Lung (tissue), 17 donors: ENCODE measurements at places on chromosomes 5 and 9.

- no peak for DNase-seq
Measured at GRCh38 chr9:115234094-115234493, 116.1 kb upstream of the TNC start.

GRCh38 chr9:72826996-72827949, 125.6 kb downstream of the ALDH1A1 start:
- DNase-seq = peak; percentile 26

- no peak for DNase-seq
Measured at GRCh38 chr9:94173632-94174031, 85.5 kb upstream of the ZNF169 start.

DNA sequence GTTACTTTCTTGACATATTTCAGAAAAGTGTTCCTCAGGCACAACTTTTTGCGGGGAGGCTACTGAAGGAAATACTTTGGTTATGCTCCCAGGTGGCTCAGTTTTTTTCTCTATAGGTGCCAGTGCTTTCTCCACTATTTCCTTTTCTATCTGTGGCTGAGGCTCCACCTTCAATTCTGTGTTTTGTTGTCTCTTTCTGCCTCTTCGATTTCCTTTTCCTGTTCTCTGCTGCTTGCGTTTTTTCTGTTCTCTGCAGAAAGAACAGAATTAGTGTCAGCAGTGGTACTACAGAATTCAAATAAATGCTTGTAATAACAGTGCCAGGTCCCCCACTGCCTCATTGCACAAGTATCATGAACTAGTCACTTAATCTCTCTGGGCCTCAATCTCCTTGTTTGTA, 7.0 kb downstream of the HEMGN start:
- no peak for DNase-seq

DNA sequence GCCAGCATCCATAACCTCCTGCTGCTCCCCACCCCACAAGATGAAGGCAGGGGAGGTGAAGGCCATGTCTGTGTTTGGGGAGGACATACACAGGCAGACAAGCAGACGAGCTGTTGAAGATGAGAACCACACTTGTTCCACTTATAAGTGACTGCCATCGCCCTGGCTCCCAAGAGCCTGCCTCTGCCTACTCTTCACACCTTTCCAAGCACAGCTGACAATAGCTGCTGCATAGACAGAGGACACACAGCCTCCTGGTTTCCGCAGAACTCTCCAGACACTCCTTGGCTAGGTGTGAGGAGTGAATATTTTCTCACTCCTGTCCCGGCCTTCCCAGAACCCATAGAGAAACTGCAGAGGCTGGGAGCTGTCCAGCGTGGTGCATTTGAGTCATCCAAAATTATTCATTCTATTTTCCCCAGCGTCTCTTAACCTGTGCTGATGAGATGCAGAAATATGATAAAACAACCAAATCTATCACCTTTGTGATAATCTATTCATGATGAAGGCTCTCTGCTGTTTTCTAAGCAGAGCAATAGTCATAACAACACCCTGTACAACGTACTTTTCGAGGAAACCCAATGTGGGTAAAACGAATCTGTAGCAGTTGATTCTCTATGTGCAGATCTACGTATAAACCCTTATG, 24.7 kb downstream of the KLF9 start:
- peak; percentile 92 for DNase-seq

- no peak for DNase-seq
Measured at GRCh38 chr5:38453506-38453905, 102.9 kb downstream of the LIFR start.

- no peak for DNase-seq
Measured at GRCh38 chr9:129471201-129472019, 149.5 kb downstream of the C9orf50 start.

GRCh38 chr5:160348080-160348479, 22.3 kb downstream of the C1QTNF2 start:
- DNase-seq = no peak

DNA sequence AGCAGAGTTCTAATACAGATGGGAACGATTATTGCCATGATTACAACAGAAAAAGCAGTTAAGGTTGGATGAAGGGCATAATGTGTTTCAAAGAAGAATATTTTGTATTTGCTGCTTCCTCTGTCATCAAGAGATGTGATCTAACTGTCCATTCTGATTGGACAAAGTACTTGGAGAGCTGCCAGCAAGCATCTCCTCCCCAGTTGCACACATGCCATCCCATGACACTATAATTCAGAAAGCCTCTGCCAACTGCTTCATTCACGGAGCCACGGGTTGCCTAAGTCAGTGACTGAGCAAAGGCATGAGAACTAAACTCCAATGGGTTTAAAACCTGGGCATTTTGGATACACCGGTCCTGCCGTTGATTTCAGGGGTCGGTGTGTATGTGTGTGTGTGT, 253.8 kb downstream of the CRB2 start:
- DNase-seq = no peak

- no peak for DNase-seq
Measured at GRCh38 chr5:6461793-6462650, 13.4 kb downstream of the UBE2QL1 start.

- peak; percentile 69 for DNase-seq
Measured at GRCh38 chr9:114366334-114367128, 21.3 kb downstream of the AKNA start.

- no peak for DNase-seq
Measured at GRCh38 chr5:68593211-68593671, 377.7 kb downstream of the PIK3R1 start.

- no peak for DNase-seq
Measured at GRCh38 chr5:164346785-164347630, 841.6 kb downstream of the MAT2B start.

GRCh38 chr5:138353560-138354080, 1.1 kb downstream of the KDM3B start:
- DNase-seq = peak; percentile 85

GRCh38 chr5:180688330-180689070, 39.1 kb upstream of the FLT4 start:
- no peak for DNase-seq

DNA sequence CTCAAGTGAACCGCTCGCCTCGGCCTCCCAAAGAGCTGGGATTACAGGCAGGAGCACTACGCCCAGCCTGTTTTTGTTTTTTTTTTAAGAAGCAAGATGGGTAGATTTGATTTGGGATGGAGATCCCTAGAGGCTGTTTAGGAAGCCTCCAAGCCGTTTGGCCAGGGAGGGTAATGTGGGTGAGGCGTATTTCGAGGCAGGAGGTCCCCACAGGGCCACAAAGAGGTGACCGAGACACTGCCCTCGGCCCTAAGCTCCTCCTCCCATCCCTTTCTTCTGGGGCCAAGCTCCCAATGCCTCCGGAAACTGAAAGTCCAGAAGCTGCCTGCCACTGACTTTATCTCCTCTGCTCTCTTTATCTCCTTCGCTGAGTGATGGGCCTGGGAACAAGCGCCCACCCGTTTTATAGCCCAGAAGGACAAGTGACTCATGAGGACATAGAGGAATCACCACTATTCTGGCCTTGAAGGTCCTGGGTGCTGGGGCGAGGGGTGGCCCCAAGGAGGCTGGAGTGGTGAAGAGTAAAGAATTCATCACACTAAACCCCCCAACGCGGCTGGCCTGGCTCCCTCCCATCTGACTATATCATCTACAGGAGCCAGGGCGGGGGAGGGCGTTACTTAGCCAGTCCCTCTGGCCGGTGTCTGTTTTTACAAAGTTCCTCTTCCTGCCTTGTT, 2.0 kb upstream of the RALGDS start:
- no peak for DNase-seq

DNA sequence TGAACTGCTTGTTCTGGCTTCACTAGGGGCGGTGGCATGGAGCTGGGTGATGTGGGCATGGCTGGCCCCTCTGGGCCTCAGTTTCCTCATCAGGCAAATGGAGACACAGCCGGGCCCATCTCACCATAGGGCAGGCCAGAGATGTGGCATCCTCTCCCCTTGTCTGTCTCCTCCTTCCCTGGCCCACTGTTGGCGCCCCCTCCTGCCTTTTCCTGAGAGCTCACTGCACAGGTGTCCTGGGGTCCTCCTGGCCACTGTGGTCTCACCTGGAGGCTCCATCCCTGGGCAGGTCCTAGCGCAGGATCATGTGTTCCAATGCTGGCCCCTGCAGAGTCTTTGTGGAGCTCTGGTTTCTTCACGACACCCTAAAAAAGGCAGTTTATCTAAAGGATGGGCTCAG, 53.5 kb downstream of the NEK6 start:
- no peak for DNase-seq

DNA sequence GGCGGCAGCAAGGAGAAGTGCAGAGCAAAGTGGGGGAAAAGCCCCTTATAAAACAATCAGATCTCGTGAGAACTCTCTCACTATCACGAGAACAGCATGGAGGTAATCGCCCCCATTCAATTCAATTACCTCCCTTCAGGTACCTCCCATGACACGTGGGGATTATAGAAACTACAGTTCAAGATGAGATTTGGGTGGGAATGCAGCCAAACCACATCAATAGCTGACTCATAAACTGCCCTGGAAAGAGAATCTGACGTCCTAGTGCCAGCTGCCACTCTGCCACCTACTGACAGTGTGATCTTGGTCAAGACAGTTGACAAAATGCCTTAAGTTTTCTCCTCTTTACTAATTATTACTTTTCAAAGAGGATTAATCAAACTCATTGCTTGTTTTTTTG, 128.3 kb downstream of the GPBP1 start:
- no peak for DNase-seq

- DNase-seq = peak; percentile 60
Measured at GRCh38 chr5:123844873-123845272, 332.9 kb downstream of the CSNK1G3 start.

GRCh38 chr5:72005671-72006070, 101.6 kb upstream of the MAP1B start:
- DNase-seq = no peak

GRCh38 chr9:115333277-115334070, 215.5 kb upstream of the TNC start:
- DNase-seq = peak; percentile 47

- DNase-seq = peak; percentile 79
Measured at GRCh38 chr5:92552206-92553160, 1028.5 kb downstream of the NR2F1-AS1 start.

GRCh38 chr9:33452828-33453271, 5.5 kb upstream of the AQP3 start:
- peak; percentile 69 for DNase-seq

DNA sequence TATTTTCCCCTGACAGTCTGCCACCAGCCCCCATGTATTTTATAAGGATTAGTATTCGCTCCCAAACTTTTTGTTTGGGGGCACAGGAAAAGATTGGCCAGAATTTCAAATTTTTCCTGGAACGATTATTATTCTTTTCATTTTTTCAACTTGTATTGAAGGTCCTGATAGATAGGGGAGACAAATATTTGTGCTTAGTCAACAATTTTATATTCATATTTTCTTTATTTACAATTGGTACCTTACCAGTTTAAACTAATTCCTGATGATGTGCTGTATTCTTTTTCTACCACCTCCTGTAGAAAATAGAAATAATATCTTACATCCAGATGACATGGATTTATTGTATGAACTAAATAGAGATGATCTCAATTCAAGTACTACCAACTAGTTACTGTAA, 60.7 kb upstream of the TSLP start:
- DNase-seq = no peak

GRCh38 chr5:89337-90286, 2.4 kb upstream of the PLEKHG4B start:
- no peak for DNase-seq

- DNase-seq = no peak
Measured at GRCh38 chr5:103353581-103353980, 95.0 kb downstream of the MACIR start.

- peak; percentile 49 for DNase-seq
Measured at GRCh38 chr5:132464156-132464939, 26.2 kb downstream of the IRF1 start.

- DNase-seq = no peak
Measured at GRCh38 chr5:74100268-74100665, 474.3 kb downstream of the ARHGEF28 start.

DNA sequence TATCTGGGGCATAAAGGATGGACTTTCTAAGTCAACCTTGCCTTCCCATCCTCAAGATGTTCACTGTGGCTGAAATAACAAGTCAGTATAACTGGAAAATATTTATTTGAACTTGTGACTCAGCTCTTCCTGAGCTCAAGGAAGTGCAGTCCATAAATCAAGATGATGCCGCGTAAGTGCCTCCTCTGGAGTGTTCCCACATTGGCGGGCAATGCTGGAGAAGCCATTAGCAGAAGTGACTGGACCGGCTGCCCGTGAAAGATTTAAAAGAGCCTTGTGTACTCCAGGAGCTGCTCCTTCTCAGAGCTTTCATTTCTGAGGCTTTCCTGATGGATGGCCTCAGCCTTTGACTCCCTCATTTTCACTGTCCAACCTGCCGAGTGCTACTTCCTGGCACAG, 17.4 kb downstream of the TMOD1 start:
- peak; percentile 24 for DNase-seq

- DNase-seq = no peak
Measured at GRCh38 chr9:116543731-116544400, 143.2 kb upstream of the TRIM32 start.

DNA sequence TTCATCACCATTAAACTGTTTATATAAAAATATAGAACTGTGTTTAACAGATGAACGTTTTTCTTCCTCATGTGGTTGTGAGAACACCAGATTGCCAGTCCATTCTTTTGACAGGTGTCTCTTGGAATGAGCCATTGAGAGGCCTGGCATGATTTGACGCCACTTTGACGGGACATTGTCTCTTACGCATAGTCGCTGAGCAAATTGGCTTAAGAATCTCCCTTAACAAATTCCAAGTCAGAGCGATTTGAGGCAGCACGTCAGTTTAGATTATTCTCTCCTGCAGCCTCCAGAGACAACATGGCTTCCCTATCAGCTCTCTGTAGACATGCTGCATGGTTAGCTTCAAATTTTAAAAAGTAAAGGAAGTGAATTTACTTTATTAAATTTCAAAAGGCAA, 510.7 kb upstream of the ACO1 start:
- no peak for DNase-seq

GRCh38 chr9:113380869-113381378, 4.1 kb upstream of the HDHD3 start:
- DNase-seq = no peak

GRCh38 chr5:147601652-147602051, 91.8 kb upstream of the DPYSL3 start:
- DNase-seq = no peak

DNA sequence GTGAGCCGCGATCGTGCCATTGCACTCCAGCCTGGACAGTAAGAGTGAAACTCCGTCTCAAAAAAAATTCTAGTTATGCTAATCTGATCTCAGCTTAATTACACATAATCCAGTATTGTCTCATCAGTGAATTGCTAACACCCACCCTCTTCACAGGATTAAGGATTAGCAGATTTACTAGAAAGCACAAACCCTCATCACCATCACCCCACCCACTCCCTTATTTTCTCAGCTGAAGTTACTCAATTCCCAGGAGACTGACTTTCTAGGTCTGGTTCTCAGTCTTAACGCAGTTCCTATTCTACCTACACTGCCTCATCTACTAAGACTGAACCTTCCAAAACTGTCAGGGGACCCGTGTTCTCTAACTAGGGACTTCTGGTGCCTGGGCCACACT, 9.0 kb downstream of the TOR1B start:
- no peak for DNase-seq

DNA sequence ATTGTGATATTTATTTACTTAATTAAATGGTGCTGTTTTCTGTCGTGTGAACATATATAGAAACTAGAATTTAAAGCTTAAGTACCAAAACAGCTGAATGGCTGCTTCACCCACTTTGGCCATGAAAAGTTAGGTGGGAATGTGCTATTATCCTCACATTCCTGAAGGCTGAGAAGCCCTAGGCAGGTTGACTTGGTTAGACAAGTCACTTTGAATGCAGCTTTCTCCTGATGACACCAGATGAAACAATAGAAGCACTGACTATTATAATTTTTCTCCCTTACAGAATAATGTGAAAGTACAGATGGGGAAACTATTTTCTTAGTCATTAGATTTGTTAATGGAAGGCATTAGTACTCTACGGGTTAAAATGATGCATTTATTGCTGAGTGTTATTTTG, 65.1 kb upstream of the C5orf46 start:
- no peak for DNase-seq

- no peak for DNase-seq
Measured at GRCh38 chr9:93825348-93826115, 129.6 kb downstream of the BARX1 start.
